Nephron progenitor cell (in vitro differentiated cells): ENCODE measurements at places on chromosomes 11 and 22.

- H3K36me3 ChIP-seq, result peaks cover 71% of the 10 kb centered on the region
- peaks cover 13% of the 10 kb centered on the region for H3K4me1 ChIP-seq
- H3K27ac ChIP-seq, result no peak overlapping the region
- H3K4me3 ChIP-seq, result no peak overlapping the region
- H3K27me3 ChIP-seq, result no peaks in the 10 kb centered on the region
These were observed 73.7 kb downstream of the JAM3 start for GRCh38 chr11:134142536-134142935.

- peaks cover 84% of the 10 kb centered on the region for H3K36me3 ChIP-seq
- no peak overlapping the region for H3K4me3 ChIP-seq
These were observed 12.8 kb downstream of the FBXO3 start for GRCh38 chr11:33761471-33761870.

GRCh38 chr11:14067686-14068085 is 105.2 kb downstream of the SPON1 start:
- H3K36me3 ChIP-seq, result peaks cover 19% of the 10 kb centered on the region
- H3K27ac ChIP-seq, result no peak overlapping the region
- peaks cover 5% of the 10 kb centered on the region for H3K4me1 ChIP-seq
- H3K4me3 ChIP-seq, result no peak overlapping the region
- H3K27me3 ChIP-seq, result peaks cover 4% of the 10 kb centered on the region

DNA sequence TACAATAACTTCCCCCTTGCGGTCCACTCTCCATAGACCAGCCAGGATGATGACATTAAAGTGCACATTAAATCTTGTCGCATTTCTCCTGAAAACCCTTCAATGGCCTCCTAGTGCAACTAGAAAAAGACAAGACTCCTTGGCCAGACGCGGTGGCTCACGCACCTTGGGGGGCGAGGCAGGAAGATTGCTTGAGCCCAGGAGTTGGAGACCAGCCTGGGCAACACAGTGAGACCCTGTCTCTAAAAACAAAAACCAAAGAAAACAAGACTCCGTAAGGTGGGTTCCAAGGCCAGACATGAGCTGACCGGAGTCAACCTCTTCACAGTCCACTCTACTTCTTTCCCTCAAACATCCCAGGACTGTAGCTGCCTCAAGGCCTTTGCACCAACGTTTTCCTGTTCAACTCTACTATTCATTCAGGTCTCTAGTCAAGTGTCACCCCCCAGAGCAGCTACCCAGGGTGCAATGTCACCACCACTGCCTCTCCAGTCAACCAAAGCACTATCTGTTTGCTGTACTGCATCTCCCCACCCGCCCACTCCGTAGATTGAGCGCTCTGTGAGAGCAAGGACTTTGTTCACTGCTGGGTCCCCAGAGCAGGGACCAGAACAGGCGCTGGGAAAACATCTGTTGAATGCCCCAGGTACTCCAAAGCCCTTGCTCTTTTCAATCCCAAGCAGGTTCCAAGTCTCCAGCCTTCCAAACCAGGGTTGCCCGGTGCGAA is 739 bp downstream of the ZMAT5 start:
- peak overlapping the region; percentile 100 for H3K4me3 ChIP-seq
- peaks cover 44% of the 10 kb centered on the region for H3K4me1 ChIP-seq

- no peak for DNase-seq
- H3K27me3 ChIP-seq, result no peaks in the 10 kb centered on the region
- peaks cover 34% of the 10 kb centered on the region for H3K4me1 ChIP-seq
- H3K36me3 ChIP-seq, result no peaks in the 10 kb centered on the region
- H3K27ac ChIP-seq, result no peak overlapping the region
These were observed 17.6 kb upstream of the AMOTL1 start for GRCh38 chr11:94750319-94751217.

GRCh38 chr22:47996446-47996857 is 1234.0 kb downstream of the TBC1D22A start:
- peaks cover 4% of the 10 kb centered on the region for H3K27me3 ChIP-seq
- H3K36me3 ChIP-seq, result no peaks in the 10 kb centered on the region
- no peak for DNase-seq
- H3K4me3 ChIP-seq, result no peak overlapping the region
- H3K27ac ChIP-seq, result no peak overlapping the region

DNA sequence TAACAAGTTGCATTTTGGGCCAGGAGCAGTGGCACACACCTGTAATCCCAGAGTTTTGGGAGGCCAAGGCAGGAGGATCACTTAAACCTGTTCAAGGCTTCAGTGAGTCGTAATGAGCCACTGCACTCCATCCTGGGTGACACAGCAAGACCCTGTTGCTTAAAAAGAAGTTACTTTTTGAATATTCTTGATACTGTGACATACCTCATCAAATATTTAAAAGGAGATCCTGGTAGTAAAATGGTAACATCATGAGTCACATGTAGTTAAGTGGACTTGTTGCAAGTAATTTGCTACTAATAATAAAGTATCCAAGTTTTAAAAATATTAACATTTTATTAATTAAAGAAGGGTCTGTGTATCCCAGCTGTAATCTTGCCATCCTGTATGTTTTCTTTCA is 18.3 kb downstream of the HMGXB4 start:
- H3K36me3 ChIP-seq, result peaks cover 75% of the 10 kb centered on the region
- no peak for DNase-seq
- H3K27me3 ChIP-seq, result no peaks in the 10 kb centered on the region
- H3K27ac ChIP-seq, result no peak overlapping the region
- H3K4me3 ChIP-seq, result no peak overlapping the region
